Foreskin keratinocyte (primary cell): ENCODE measurements at places on chromosomes 5 and 9. TPM values are rescaled to one million over a fixed set of nuclear protein-coding genes. Genes with fewer than 3 reads are reported as not detected.

DNA sequence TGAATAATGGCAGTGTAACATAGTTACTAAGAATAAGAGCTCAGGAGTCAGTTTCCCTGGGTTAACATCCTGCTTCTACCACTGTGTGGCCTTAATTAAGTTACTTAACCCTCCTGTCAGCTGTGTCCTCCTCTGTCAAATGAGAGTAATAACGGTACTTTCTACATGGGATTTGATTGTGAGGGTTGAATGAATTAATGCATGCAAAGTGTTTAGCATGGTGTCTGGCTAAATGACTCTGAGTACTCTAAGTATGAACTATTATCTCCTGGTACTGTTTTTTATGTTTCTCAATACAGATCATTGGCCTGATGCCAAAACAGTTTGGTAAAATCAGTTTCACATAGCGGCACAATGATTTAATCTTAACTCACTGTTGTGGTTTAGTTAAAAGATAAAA lies 19.6 kb downstream of the ZNF131 start:
- no peak for DNase-seq

DNA sequence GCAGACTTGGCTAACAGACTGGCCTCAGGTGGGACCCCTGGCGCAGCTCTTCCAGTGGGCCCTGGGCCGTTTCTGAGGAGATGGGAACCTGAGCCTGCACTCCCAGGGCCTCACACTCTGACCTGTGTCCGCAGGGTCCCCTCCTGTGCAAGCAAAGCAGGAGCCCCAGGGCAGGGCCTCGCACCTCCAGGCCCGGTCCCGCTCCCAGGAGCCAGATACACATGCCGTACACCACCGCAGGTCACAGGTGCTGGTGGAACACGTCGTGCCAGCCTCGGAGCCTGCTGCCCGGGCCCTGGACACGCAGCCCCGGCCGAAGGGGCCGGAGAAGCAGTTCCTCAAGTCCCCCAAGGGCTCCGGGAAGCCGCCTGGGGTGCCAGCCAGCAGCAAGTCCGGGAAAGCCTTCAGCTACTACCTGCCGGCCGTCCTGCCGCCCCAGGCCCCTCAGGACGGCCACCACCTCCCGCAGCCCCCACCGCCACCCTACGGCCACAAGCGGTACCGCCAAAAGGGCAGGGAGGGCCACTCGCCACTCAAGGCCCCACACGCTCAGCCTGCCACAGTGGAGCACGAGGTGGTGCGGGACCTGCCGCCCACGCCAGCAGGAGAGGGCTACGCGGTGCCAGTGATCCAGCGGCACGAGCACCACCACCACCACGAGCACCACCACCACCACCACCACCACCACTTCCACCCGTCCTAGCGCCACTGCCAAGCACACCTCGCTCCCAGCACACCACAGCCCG lies 29.2 kb downstream of the NKD2 start:
- DNase-seq = no peak

The FUT7 gene
- not detected in 2 replicates for total RNA-seq

The PCDHGB4 gene
- total RNA-seq = 0.32 and 1.4 TPM in 2 replicates

The CNTNAP3B gene
- 3.4 and 4.5 TPM in 2 replicates for total RNA-seq

The RAB3C gene
- total RNA-seq = not detected in 2 replicates

The NOTCH1 gene
- 41.9 and 49.8 TPM in 2 replicates for total RNA-seq
